Mesendoderm (in vitro differentiated cells): ENCODE measurements at places on chromosomes 3 and 15.

- DNase-seq = no peak
- no peak overlapping the region for H3K4me3 ChIP-seq
- H3K36me3 ChIP-seq = no peaks in the 10 kb centered on the region
- H3K27me3 ChIP-seq = no peaks in the 10 kb centered on the region
- H3K27ac ChIP-seq = no peak overlapping the region
These were observed 44.4 kb upstream of the PSMD6 start for GRCh38 chr3:64067506-64068346.

DNA sequence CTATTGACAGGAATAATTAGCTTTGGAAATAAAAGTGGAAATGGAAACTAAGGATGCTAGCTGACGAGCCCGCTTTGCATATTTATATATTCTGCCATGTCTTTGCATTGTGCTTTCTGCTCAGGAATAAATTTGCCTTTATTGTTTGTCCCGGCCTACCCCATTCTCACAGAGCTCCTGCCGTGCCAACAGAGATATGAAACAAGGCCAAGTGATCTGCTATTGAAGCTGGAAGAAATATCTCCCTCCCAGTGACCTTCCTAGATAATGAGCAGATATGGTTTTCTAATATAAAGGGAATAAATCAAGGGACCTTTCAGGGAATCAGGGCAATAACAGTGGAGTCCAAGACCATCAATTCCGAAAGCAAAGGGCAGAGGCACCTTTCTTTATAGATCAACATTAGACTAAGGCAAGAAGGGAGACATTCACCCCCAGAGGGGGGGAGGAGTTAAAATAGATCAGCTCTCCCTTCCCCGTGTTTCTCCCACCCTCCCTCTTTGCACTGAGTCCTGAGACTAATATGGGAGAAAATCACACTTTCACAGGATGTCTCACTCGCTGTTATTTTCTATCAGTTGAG is 664.6 kb downstream of the AGBL1 start:
- peak; percentile 20 for DNase-seq
- peaks cover 2% of the 10 kb centered on the region for H3K4me1 ChIP-seq
- H3K27ac ChIP-seq = no peak overlapping the region
- no peaks in the 10 kb centered on the region for H3K36me3 ChIP-seq
- H3K4me3 ChIP-seq = no peak overlapping the region

DNA sequence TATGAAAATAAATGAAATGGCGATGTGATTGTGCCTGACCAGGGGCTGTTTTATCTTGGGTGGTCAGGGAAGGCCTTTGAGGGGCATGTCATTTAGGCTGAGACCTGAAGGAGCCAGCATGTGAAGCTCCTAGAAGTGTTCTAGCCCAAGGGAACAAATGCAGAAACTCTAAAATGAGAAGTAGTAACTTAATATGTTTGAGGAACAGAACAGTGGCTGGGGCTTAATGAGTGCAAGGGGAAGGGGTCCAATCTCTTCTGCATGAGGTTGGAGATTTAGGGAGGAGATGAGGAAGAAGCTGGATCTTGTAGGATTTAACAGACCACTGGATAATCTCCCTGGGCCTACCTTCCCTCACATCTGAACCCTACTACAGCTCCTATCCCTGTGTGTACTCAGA is 110.5 kb downstream of the AKAP13 start:
- no peak for DNase-seq
- no peak overlapping the region for H3K27ac ChIP-seq
- H3K4me3 ChIP-seq = no peak overlapping the region
- peaks cover 14% of the 10 kb centered on the region for H3K4me1 ChIP-seq
- H3K27me3 ChIP-seq = no peaks in the 10 kb centered on the region
- no peaks in the 10 kb centered on the region for H3K36me3 ChIP-seq

- DNase-seq = peak; percentile 54
- H3K4me1 ChIP-seq = no peaks in the 10 kb centered on the region
- H3K27ac ChIP-seq = no peak overlapping the region
- H3K36me3 ChIP-seq = no peaks in the 10 kb centered on the region
- H3K27me3 ChIP-seq = no peaks in the 10 kb centered on the region
These were observed 8.5 kb downstream of the TRAT1 start for GRCh38 chr3:108830991-108831614.

- no peaks in the 10 kb centered on the region for H3K27me3 ChIP-seq
- H3K36me3 ChIP-seq = peaks cover 4% of the 10 kb centered on the region
These were observed 16.1 kb upstream of the CSPG5 start for GRCh38 chr3:47594792-47595191.

DNA sequence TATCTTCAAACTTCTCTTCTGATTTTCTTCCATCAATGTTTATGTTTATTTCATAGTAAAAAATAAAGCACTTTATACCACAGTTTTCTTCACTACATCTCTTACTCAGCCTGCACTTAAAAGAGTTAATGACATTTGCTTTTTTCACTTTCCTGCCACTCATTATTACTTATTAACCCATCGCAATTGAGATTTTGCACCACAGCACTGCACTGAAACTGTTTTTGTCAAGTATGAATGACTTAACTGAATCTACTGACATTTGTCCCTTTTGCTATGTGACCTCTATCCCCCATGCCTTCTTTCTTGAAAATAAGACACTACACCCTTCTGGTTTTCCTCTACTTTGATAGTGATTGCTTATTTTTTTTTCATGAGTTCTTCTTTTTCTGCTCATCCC is 739.7 kb upstream of the DPPA4 start:
- no peaks in the 10 kb centered on the region for H3K36me3 ChIP-seq
- H3K27me3 ChIP-seq = no peaks in the 10 kb centered on the region
- DNase-seq = no peak
- no peak overlapping the region for H3K4me3 ChIP-seq
- no peak overlapping the region for H3K27ac ChIP-seq

GRCh38 chr15:53591041-53591440 is 168.4 kb downstream of the WDR72 start:
- no peaks in the 10 kb centered on the region for H3K36me3 ChIP-seq
- H3K27ac ChIP-seq = no peak overlapping the region
- no peaks in the 10 kb centered on the region for H3K27me3 ChIP-seq
- no peak for DNase-seq
- H3K4me1 ChIP-seq = no peaks in the 10 kb centered on the region

GRCh38 chr3:188171682-188172467 is 17.9 kb downstream of the LPP start:
- H3K4me3 ChIP-seq = no peak overlapping the region
- no peak overlapping the region for H3K27ac ChIP-seq
- H3K27me3 ChIP-seq = no peaks in the 10 kb centered on the region
- no peaks in the 10 kb centered on the region for H3K4me1 ChIP-seq
- H3K36me3 ChIP-seq = no peaks in the 10 kb centered on the region
- DNase-seq = no peak
